Stimulated activated CD8-positive, alpha-beta memory T cell treated with anti-CD3 and anti-CD28 coated beads, Interleukin-7, amount 100 ng/mL, for 1 hour (primary cell): ENCODE measurements at places on chromosomes 11 and 22.
A peak's percentile ranks its signal among the peaks of the same experiment; 100 is the strongest.

DNA sequence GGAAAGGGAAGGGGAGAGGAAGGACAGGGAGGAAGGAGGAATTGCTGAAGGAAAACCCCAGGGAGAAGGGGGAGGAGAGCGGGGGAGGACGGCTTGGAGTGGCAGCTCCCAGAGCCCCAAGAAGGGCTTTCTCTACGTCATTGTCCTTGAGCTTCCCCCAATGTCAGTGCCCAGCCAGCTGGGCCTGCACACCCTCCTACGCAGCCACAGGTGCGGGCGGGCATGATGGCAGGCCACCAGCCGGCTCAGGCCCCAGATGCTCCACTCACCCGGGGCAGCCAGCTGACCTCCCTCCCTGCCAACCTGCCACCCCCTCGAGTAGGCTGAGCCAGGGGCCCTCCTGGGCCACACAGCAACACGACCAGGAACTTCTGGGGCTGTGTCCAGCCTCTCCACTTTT lies 11.2 kb downstream of the SYT7 start:
- no peak for DNase-seq

DNA sequence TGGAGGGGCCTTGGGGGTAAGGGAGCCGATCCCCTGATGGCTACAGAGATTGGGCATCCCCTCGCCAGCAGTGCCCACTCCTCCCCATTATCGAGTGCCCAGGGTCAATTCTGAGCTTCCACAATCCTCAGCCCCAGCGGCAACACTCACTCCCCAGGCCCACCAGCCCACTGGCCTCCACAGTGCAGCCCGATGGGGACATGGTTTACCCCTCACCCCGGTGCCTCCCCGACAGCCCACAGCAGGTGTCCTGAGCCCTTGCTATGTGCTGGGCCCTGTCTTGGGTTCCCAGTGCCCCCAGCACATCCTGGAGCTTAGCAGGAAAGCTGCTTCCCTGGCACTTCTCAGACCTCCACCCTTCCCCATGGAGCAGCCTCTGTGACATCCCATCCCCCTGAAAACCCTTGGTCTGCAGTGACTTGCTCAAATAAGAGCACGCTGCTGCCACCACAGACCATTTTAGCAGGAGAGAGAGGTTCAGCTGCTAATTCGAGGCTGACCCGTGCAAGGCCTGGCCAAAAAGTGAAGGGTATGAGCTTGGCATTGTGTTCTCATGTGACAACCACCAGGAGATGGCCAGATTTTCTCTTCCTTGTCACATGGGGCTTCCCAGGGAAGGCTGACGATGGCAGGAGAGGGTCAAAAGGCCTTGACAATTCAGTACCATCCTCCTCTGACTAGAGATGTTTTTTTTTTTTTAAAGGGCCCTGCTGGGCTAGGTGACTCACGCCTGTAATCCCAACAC lies 23.6 kb downstream of the KCNJ4 start:
- DNase-seq, result no peak

DNA sequence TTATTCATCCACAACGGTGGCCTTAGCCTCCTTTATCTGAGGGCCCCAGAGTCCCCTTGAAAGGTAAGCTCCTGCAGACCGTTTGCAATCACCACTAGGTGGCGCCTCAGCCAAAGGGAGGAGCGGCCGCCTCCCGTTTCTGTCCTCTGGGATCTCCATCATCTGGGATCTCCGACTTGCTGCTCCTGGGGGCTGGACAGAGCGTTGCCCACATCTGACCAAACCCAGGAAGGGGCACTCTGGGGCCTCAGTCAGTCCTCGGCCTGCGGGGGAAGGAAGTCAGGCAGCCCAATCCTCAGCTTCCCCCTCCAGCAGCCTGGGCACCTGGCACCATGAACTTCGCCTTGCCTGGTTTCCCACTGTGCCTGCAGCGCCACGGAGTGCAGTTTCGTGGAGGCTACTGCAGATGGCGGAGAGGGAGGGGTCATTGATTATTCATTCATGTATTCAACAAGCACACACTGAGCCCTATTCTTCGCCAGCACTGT lies 23.5 kb downstream of the TP53I11 start:
- peak; percentile 25 for DNase-seq

DNA sequence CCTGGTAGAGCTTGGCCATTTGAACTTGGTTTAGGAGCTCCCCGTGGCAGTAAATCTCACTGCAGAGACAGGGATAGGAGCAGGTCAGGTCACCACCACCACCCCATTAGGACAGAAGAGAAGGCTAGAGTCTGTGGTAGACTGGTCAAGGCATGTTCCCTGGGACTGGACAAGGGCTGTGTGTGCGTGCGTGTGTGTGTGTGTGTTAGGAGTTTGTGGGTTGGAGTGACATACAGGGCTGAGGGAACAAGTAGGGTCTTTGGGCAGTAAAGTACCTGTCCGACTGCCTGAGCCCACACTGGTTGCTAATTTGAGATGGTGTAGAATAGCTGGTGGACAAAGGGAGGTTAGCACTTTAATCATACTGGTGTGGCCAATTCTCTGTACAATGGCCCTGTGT lies 16.1 kb downstream of the TREH start:
- no peak for DNase-seq

DNA sequence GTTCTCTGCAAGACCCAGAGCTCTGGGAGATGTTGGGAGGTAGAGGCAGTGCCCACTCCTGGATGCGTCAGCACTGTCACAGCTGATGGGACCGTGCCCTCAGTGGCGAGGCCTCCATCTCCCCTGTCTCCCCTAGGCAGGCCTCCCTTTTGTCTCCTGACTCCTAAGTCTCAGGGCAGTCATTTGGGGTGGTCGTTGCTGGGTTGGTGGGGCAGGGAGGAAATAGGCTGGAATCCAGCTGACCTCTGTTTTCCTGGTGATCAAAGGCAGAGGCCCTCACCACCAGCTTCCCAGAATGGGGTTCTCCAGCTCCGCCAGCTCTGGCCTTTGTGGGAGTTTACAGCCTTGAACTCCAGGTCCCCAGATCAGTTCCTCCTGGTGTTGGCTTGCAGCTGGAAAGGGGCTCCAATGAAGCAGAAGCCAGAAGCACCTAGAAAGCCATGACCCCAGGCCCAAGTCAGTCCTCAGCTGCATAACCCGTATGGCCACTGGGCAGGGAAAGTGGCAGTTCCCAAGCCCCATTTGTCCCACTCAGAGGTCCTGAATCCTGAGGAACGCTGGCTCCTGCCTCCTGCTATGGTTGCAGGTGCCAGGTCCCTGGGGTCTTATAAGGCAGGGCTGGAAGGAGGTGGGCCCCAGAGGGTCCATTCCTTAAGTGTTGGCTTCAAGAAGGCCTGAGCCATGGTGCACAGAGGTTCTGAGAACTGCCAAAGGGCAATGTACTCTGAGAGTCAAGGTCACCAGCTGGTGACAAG lies 7.3 kb upstream of the FXYD2 start:
- no peak for DNase-seq

GRCh38 chr11:71101606-71102005 lies 150.8 kb downstream of the SHANK2 start:
- DNase-seq, result no peak

GRCh38 chr11:37984991-37985390 lies 1387.0 kb upstream of the RAG2 start:
- no peak for DNase-seq

- no peak for DNase-seq
Measured at GRCh38 chr11:47005441-47005840, 68.9 kb downstream of the CSTPP1 start.

GRCh38 chr11:1305501-1306056 lies 3.9 kb downstream of the TOLLIP start:
- DNase-seq, result no peak

DNA sequence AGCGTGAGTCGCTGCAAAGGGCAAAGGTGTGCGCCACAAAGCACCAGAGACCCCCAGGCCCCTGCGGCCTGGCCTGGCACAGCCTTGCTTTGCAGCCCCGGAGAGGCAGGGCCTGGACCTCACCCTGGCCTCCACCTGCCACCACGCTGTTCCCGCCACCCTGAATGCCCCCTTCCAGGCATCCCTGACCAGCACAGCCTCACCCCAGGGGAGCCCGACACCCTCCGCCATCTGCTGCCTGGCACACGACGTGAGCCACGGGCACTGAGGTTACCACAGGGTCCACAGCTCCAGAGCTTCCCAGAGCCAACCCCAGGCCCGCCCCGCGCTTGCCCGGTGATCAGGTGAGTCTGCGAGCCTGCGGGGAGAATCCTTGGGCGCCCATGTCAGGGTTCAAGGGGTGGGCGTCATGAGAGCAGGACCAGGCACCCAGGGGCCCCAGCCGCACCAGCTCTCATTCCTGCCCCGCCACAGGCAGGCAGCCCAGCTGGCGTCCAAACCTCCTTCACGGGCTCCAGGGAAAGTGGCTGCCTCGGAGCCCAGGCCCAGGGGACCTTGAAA lies 171.3 kb downstream of the BRD1 start:
- DNase-seq, result no peak
